ENCODE measurements at places on chromosomes 4 and X.

DNA sequence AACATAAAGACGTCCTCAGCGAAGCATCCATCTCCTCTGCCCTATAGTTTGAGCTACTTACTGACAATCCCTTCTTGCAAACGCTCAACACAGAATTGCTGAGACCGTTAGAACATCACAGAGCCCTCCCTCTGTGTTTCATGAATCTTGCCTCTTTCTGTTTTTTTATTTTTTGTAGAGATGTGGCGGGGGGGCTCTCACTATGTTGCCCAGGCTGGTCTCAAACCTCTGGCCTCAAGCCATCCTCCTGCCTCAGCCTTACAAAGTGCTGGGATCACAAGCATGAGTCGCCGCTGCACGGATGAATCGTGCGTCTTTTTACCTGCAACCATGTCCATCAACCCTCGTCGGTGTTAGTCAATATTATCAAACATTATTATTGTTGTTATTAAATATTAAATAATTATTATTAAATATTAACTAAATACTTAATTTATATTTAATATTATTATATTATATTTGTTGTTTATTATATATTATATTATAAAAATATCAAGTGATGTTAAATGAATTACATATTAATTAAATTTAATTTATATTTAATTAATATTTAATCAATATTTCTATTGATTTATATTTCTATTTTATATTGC, 200.7 kb downstream of the CRLF2 start:
- no peak for DNase-seq

- no peak for DNase-seq
Observed at GRCh38 chr4:24262084-24262483, 322.3 kb downstream of the DHX15 start.

- DNase-seq, result no peak
Observed at GRCh38 chr4:77818073-77818601, 1.0 kb downstream of the CNOT6L start.

DNA sequence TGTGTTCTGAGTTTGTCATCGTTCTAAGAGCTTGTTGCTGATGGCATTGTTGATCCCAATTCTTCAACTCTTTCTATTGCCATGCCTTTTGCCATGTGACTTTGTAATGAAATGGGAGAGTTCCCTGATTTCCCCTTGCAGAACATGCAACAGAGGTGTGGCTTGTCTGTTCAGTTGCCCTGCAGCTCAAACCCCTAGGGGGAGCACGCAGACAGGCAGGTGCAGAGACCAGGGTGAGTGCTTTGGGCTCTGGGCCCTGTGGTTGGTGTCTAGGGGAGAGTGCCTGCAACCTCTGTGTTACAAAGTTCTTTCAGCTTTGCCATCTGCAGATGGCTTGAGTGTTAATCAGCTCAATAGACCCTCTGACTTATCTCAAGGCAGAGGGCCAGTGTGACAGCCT, 332.7 kb downstream of the MID1IP1 start:
- no peak for DNase-seq

DNA sequence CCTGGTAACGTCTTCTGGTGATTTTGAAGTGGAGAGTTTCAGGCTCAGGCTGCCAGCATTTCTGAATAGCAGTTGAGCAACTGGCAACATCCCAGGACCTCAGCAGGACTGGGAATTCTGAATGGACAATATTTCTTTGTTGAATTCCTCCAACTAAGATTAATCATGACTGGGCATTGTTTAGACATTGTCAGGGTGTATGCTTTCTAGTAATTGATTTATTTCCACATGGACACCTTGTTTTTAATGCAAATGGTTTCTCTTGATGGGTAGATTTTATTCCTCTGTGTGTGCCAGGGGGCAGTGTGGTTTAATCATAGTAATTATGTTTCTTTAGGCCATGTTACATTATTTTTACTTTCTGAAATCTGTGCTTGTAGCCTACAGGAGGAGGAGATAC, 1004.7 kb upstream of the LCORL start:
- no peak for DNase-seq

GRCh38 chr4:21554500-21554899, 394.1 kb downstream of the KCNIP4 start:
- DNase-seq, result no peak

GRCh38 chr4:28117084-28117682, 1256.5 kb downstream of the STIM2 start:
- DNase-seq, result no peak

DNA sequence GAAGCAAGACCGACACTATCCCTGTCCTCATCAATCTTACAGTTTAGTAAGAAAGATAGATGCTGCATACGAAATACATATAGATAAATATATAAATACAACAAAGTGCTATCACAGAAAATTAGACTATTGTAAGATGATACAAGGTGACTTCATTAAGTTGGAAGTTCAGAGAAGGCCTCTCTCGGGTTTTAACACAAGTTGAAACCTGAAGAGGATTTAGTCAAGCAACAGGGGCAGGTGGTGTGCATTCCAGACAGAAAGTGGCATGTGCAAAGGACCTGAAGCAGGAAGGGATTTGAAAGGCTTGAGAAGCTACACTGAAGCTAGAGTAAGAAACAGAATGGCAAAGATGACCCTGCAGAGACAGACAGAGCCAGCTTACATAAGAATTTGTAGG, 36.5 kb downstream of the USP46 start:
- DNase-seq, result no peak

DNA sequence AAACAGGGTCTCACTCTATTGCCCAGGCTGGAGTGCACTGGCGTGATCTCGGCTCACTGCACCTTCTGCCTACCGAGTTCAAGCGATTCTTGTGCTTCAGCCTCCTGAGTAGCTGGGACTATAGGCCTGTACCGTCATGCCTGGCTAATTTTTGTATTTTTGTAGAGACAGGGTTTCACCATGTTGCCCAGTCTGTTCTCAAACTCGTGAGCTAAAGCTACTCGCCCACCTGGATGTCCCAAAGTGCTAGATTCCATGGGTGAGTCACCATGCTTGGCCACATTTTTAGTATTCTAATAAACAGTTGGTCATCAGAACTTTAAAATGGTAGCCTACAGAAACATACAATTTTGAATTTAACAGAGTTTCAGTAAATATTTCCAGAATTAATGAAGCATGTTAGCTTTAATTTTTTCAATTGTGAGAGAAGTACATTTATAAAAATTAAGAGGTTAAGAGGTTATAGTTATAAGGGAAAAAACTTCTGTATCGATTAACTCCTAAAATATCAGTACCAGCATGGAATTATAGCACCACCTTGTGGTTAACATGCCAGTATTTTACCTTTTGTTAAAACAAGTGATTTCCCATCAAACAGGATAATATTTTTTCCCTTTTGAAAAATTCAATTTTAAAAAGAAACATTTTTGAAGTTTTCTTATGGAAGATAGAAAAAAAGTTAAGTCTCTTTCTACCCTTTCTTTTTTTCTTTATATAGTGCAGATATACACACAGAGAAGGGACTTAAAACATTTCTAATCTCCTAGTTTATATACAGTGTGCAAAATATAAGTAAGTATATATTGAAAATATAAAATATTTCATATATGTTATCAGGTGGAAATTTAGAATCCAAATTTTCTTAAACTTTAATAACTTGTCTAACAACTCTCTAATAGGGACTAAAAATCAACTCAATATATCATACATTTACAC, 35.4 kb downstream of the CEP44 start:
- no peak for DNase-seq

GRCh38 chr4:37546586-37546985, 139.6 kb downstream of the RELL1 start:
- DNase-seq, result no peak

DNA sequence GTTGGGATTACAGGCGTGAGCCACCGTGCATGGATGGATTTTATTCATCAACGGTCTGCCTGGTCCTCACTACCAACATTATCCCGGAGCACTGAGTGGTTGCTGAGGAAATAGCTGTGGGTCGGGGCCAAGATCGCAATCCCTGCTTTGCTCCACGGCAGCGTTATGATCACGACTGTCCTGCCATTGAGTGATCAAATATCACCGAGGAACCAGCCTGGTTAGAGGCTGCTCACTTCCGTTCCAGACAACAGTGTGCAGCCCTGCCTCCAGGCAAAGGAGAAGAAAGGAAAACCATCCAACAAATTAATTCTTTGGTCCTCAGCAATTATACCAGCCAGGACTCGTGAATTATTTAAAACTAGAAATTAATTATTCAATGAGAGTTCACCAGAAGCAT, 70.6 kb upstream of the TBL1X start:
- DNase-seq, result no peak

GRCh38 chr4:13917015-13917414, 289.5 kb upstream of the BOD1L1 start:
- DNase-seq, result no peak

- no peak for DNase-seq
Observed at GRCh38 chr4:4854649-4855295, 4.7 kb upstream of the MSX1 start.

DNA sequence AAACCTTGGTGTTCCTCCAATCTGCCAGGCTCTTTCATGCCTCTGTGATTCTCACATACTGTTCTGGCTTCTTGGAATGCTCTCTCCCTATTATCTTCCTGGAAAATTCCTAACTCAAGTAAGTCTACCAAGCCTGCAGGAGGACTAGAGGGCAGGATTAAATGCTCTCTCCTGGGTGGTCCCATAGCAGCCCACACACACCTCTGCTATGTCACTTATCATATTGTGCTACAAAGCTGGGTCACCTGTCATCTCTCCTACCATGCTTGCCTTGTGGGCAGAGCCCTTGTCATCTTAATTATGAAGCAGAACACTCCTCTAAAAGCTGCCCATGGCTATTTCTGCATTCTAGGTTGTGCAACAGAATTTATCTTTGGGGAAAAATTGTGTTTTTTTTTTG, 344.5 kb upstream of the NOCT start:
- DNase-seq, result no peak

DNA sequence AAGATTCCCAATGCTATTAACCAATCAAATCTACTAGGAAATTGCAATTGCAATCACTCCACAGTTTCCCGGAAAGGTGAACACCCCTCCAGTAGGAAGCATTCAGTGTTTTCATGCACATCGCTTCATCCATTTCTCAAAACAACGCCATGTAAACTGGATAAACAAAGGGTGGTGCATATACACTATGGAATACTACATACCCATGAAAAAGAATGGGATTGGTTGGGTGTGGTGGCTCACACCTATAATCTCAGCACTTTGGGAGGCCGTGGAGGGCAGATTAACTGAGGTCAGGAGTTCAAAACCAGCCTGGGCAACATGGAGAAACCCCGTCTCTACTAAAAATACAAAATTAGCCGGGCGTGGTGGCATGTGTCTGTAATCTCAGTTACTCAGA, 29.1 kb downstream of the DHRSX start:
- DNase-seq, result no peak

DNA sequence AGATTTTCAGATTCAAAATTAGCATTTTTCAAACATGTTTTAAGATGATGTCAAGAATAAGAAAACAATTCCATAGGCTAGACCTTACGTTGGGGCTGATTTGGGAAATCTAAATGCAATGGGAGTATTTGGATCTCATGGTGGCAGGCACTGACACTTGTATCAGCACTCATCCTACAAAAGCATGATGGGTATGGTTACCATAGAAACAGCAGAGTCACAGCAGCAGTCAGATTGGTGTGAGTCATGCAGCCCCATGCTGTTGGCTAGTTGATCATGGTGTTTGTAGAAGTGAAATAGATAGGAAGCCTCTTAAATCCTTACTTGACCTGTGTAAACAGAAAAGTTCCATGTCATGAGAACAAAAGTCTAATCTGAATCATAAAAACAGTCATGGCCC, 1637.3 kb upstream of the PABPC4L start:
- no peak for DNase-seq

DNA sequence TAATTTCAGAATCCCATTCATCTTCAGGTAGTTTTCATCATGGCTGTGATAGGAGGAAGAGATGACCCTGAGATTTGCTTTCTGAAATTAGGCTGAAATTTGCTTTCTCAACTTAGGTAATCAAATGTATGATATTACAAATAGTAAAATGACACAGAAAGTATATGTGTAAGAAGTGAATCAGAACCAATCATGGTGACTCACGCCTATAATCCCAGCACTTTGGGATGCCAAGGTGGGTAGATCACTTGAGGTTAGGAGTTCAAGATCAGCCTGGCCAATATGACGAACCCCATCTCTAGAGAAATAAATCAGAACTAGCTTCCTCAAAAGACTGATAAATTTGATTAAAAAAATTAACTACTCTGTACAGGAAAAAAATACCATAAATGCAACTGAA, 555.4 kb downstream of the STPG2 start:
- DNase-seq, result no peak

- no peak for DNase-seq
Observed at GRCh38 chrX:138759217-138759943, 47.9 kb upstream of the FGF13 start.

- no peak for DNase-seq
Observed at GRCh38 chr4:102994803-102995202, 24.7 kb downstream of the SLC9B1 start.

DNA sequence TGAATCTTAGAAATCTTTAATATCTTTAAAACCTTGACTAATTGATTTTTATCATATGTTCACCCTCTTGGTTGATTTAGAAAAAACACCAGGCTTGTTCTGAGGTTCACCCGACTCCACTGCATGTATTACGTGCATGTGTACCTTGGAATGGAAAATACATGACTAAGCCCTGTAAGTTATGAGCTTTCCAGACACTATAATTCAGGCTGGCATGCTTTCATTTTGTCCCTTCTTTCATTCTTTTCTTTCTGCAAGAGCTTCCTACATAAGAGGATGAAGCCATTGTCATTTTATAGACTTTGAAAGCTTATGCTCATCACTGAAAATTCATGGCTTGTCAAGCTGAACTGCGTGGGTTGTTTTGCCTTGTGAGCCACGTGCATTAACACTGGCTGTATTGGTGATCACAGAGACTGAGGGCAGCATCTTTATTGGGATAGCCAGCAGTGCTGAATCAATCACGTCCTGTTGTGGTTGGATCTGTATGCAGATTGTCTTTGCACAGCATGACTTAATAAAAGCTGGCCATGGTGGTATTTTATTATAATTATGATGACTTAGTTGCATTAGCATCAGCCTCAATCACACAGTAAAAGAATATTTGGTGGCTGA, 141.9 kb downstream of the SLIT2 start:
- no peak for DNase-seq

- no peak for DNase-seq
Observed at GRCh38 chr4:96342196-96342595, 502.3 kb downstream of the PDHA2 start.

DNA sequence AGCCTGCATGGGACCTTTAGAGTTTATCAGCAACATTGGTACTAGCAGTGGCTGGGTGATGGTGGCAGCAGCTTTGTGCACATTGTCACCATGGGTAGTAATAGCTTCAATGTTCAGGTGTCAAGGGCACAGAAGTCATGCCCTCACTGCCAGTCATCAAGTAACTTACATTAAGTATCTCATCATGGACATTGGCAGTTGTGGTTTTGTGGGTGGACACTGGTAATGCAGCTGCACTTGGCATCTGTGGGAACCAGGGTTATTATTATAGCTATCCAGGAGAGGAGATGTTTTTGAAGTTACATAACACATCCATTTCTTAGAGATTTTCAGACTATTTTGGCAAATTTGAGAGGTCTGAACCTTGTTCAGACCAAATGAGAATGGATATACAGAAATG, 243.2 kb upstream of the NOCT start:
- no peak for DNase-seq

- no peak for DNase-seq
Observed at GRCh38 chr4:154015578-154015977, 226.7 kb upstream of the SFRP2 start.

GRCh38 chr4:153433754-153434105, 32.4 kb upstream of the TMEM131L start:
- no peak for DNase-seq

GRCh38 chr4:146255874-146256273, 41.5 kb downstream of the REELD1 start:
- DNase-seq, result no peak

GRCh38 chrX:109966246-109966645, 36.7 kb upstream of the TMEM164 start:
- DNase-seq, result no peak
